ENCODE measurements at places on chromosomes 16 and 17.

GRCh38 chr17:32461853-32462617 is 17.7 kb downstream of the PSMD11 start:
- DNase-seq, result peak; percentile 10

DNA sequence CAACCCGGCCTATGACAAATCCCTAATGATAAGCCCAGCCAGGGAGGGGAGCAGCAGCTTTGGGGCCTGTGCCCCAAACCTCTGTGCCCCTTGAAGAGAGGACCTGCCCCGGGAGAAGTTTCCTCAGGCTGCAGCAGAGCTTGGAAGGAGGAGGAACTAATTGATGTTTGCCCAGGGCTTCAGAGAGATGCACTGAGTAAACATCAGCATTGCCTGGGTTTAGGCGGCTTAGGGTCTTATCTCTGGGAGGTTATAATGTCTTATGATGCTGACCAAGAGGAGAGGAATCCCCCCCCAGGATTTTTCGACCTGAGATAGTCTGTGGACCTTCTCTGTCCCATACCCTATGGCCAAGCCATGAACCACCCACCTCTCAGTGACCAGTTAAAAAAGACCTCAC is 148.7 kb upstream of the SDK2 start:
- no peak for DNase-seq

DNA sequence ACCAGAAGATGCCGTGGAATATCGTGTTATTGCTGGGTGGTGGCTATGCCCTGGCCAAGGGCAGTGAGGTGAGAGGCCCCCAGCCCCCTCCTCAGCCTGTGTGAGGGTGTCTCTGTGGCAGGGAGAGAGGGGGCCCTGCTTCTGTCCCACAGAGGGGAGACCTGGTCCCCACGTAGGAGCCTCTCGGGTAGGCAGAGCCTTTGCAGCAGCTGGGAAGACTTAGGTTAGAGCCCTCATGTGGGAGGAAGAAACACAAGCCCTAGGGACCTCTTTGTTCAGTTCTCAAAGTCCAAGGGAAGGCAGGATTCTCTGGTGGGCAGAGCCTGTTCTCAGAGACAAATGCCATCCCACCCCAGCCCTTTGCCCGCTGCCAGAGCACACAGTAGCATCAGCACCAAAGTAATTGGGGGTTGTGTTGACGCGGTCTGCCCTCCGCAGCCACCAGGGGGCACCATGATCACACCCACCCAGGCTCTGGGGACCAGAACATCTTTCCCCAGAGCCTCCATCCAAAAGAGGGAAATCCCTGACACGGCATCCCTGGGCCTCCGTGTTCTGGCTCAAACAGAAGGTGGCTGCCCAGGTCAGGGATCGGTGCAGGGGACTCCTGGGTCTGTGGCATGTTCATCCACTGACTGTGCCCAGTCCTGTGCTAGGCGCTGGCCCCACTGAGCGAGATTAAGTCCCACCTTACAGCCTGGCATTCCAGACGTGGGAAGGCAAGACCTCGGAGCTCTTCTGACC is 11.5 kb upstream of the FOXN1 start:
- DNase-seq, result peak; percentile 66

GRCh38 chr17:32483451-32484019 is 3.3 kb upstream of the CDK5R1 start:
- DNase-seq, result peak; percentile 17

- DNase-seq, result no peak
Measured at GRCh38 chr16:81489547-81490267, 45.1 kb downstream of the CMIP start.

DNA sequence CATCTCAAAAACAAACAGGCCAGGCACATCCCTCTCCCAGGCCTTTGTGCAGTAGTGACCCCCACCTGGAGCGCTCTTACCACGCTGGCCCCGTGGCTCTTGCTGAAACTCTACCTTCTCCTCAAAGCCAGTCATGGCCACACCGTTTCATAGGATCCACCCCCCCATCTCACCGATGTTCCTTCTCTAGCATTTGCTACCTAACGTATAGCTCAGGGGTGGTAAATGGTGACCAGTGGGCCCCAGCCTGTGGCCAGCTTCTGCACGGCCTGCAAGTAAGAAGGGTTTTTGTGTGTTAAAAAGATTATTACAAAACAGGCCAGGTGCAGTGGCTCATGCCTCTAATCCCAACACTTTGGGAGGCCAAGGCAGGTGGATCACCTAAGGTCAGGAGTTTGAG is 43.8 kb downstream of the RMI2 start:
- no peak for DNase-seq

GRCh38 chr16:11012841-11013240 is 68.5 kb downstream of the CLEC16A start:
- DNase-seq, result no peak

DNA sequence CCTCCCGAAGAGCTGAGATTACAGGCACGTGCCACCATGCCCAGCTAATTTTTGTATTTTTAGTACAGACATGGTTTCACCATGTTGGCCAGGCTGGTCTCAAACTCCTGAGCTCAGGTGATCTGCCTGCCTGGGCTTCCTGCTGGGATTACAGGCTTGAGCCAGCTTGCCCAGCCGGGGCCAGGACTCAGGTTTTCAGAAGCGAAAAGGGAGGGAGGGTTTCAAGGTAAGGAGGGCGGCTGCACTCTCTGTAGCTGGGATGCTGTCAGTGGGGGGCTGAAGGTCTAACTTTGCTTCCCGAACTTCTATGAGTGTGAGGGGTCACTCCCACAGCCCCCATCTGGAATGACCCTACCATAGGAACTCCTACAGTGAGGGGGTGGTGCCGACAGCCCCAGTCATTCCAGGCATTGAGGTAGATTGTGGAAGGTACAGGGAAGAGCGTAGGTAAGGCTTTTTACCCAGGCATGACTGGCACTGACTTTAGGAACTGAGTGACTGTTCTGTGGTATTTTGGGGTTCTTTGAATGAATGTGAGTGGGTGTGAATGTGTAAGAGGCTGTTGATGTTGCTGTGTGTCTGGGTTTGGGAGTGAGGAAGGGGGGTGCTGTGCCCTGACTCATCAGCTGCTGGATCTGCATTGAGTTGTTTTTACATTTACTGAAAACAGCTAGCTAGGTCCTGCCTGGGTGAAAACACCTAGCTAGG is 3.8 kb upstream of the C1QL1 start:
- peak; percentile 69 for DNase-seq

Measured in kidney glomerular epithelial cell (primary cell).